Daoy (cell line): ENCODE measurements at places on chromosomes 12 and 14.

GRCh38 chr14:81018684-81019083 is 63.3 kb downstream of the TSHR start:
- no peak for DNase-seq

- DNase-seq = peak; percentile 51
Measured at GRCh38 chr14:94341656-94342333, 18.7 kb upstream of the SERPINA6 start.

- DNase-seq = peak; percentile 50
Measured at GRCh38 chr12:6563448-6564050, 4.5 kb downstream of the NOP2 start.

DNA sequence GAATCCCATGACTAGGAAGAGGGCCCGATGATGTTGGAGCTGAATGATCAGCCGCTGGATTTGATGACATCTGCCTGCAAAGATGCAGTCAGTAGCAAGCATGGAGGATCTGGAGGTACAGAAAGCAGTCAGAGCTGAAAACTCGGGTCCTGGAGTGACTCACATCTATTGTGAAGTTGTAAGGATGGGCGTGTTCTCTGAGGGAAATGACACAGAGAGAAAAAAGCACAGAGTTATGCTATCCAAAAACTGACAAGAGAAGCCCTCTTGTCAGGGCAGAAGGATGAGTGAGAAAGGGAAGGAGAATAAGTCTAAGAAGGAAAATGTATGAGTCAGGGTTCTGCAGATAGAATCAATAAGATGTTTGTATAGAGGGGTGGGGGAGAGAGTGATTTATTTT is 380.4 kb upstream of the CCDC196 start:
- peak; percentile 41 for DNase-seq

DNA sequence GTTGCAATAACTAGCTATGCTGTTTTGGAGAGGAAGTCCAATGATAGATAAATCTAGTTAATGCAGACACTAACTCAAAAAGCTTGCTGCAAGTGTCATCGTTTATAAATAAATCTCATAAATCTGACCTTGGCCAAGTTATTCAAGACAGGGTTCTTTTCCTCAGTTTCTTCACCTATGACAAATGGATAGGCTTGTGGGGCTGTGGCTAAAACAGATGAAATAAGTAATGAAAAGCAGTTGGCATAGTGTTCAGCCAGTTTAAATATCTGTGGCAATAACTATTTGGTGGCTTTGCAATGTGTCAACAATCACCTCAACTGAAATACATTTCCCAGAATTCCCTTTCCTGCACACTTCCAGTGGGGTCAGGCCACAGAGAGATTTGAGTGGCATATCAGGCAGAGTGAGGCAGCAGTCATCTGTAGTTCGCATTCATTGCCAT is 169.9 kb downstream of the DYRK2 start:
- no peak for DNase-seq

DNA sequence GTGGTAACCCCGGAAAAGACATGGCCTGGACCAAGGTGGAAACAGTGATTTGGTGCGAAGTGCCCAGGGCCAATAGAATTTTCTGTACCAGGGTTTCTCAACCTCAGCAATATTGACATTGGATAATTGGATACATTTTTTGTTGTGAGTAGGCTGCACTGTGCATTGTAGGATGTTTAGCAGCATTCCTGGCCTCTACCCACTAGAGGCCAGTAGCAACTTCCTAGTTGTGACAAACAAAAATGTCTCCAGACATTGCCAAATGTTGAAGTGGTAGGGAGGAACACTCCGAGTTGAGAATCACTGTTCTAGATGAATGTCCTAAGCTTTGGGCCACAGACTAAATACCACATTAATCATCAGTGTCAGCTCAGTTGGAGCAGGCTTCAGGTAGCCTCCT is 6.2 kb upstream of the CGRRF1 start:
- DNase-seq = peak; percentile 24

GRCh38 chr14:105354541-105354940 is 40.0 kb downstream of the PACS2 start:
- no peak for DNase-seq

GRCh38 chr14:62528296-62528695 is 517.0 kb downstream of the KCNH5 start:
- DNase-seq = no peak

DNA sequence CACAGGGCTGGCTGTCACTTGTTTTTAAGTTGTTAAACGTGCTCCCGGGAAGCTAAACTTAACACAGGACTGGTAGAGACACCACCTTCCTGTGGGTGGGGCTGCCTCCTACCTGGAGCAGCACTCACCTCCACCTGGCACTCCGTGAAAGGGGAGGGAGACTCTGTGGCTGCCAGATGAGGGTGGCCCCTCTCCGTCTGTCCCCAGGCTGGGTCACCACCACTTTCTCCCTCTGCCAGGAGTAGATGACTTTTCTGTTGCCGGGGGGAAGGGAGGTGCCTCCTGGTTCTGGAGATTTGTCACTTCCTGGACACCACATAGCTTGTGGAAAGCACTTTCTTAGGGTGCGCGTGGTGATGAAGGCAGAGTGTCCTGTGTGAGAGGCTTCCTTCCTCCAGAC is 81.3 kb downstream of the WDR20 start:
- DNase-seq = peak; percentile 64

DNA sequence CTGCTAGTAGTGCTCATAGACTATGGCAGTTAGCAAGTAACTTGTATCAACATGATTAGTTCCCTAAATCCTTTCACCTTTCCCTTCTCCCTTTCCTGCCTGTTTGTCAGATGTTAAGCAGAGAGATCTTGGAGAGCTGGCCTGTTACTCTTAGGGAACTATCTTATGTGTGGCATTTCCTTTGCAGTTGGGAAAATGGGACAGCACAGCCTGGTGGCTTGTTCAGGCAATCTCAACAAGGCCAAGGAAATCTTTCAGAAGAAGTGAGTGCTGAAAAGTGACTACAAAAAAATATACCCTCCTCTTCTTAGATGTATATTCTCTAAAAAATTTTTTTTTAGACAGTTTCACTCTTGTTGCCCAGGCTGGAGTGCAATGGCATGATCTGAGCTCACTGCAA is 7.4 kb downstream of the PARP2 start:
- DNase-seq = no peak

DNA sequence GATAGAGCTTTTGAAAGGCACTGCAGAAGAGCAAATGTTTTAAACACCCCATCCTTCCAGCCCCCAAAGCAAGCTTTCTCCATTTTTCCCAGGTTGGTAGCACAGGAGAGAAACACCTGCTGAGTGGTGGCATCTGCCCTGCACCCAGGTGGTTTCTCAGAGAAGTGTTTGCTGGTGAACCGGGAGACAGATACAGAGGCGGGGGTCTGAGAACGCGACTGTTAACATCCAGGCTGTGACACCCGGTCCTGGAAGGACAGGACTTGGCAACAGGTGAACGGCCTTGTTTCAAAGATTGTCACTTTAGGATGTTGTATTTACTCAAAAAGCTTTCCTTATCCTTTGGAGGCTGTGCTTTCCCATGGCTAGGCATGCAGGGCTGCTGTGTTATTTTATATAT is 18.5 kb downstream of the MMAB start:
- no peak for DNase-seq

GRCh38 chr12:73308079-73308478 is 1035.9 kb downstream of the TRHDE start:
- no peak for DNase-seq

DNA sequence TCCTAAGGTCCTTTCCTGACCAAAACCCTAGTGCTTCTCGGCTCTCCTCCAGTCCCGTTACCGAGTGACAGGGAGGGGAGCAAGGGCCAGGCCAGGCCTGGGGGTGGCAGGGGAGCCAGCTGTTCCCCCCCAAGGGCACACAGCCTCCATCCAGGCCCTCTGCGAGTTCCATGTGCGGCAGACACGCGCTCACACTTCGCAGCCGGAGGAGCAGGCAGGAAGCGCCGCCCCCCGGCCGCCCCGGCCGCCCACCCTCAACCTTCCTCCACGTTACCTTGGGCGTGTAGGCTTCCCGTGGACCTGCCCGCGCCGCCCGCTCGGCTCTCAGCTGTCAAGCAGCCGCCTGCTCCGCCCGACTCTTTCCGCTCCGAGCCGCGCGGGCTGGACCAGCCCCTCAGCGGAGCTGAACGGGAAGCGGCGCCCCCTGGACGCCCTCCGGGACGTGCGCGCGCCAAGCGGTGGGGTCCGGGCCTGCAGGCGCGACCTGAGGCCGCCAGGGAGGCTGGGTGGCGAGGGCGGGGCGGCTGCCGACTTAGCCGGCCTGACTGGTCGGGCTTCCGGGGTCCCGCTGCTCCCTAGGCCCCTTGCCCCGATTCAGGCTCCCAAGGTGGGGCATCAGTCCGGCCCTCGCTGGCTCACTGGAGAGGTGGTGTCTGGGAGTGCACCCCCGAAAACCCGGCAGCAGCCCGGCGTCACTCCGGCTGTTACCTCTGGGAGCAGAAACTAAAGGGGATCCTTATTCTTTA is at the start of gene CRACR2A:
CRACR2A (minus strand) TSS at position 369 of the 746 bp plus-strand sequence. CDS start 56,110 bp downstream, outside the sequence.
- peak; percentile 81 for DNase-seq
